SK-N-SH treated with all-trans-retinoic acid at 6 μM for 48 hours (cell line): ENCODE measurements at places on chromosomes 12 and 14.

GRCh38 chr12:56991319-56992246, 14.8 kb downstream of the ZBTB39 start:
- ATAC-seq: no peak

DNA sequence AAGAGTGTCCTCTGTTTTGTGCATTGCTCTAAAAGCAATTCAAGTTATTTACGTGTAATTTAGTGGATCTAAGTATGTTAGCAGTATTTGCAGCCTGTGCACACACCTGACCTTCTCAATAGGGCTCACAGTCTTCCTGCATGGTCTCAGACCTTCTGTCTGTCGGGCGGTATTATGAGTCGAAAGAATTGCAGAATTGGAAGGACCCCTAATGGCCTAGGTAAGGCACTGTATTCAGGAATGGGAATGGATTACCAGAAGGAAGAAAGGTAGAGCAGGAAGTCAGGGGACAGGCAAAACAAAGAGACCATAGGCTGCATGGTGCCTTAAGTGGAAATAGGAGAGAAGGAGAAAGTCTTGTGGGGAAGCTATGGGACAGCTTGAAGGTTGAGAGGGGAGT, 341.6 kb downstream of the VRK1 start:
- ATAC-seq: no peak

GRCh38 chr12:53600490-53601295, 25.5 kb downstream of the ATF7 start:
- ATAC-seq: no peak

DNA sequence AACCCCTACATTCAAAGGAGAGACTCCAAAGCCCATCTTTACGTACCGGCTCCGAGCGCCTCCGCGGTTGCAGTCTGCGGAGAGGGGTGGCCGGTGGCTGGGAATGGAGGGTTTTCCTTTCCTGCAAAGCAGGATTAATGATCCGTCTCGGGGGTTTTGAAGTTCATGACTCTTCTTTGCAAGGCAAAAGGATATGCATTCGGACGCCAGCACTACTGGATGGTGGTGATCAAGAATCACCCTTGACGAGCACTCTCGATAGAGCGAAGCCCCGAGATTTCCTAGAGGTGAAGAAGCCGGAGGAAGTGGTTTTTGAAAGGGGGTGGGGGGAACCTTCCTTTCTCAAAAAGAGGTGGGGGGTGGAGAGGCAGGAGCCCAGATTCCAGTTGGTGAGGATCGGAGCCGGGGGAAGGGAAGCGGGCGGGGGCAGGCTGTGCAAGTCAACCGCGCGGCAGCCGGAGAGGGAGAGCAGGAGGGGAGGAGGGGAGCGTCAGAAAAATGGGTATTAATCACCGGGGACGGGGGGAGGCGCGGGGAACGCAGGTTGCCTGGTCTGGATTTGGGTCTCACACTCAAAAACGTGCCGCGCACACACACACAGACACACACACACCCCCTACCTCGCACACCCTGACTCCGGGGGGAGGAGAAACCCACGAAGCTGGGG, at the start of gene GRIN2B:
GRIN2B (minus strand) TSS at position 307 of the 667 bp plus-strand sequence. CDS start 115,394 bp downstream, outside the sequence.
- ATAC-seq: no peak

DNA sequence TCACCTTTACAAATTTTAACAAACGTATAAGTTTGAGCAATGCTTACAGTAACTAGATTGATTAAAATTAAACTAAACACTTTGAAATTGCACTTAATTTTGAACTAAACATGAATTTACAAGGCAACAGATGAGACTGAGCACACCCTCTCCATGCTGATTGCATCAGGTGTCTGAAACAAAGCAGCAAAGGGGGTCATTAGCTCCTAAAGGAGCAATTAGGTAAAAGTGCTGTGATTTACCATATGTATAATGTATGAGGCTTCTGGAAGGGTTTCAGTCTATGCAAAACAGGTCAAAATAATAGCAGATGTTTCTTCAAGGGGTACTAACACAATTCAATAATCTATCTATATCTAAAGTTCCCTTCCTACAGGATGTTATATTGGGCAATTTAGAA, 98.8 kb upstream of the LMNTD1 start:
- ATAC-seq: no peak

- peak; percentile 64 for ATAC-seq
These were observed 73.4 kb upstream of the EEA1 start for GRCh38 chr12:93002293-93003054.
